ENCODE measurements at places on chromosomes 12 and 14.
A peak's percentile ranks its signal among the peaks of the same experiment; 100 is the strongest.

DNA sequence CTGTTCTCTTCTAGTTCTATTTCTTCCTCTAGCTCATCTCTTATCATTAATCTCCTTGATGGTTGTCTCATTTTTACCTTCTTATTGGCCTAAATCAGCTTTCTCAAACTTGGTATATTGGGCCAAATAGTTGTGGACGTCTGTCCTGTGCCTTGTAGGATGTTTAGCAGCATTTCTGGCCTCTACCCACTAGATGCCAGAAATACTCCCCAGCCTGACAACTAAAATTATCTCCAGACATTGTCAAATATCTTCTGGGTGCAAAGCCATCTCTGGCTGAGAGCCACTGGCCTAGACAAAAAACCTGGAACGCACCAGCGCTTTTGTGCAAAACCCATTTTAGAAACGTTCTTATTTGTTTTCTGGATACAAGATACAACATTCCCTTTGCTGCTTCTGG, 38.8 kb upstream of the LRRC10 start:
- no peak for DNase-seq

DNA sequence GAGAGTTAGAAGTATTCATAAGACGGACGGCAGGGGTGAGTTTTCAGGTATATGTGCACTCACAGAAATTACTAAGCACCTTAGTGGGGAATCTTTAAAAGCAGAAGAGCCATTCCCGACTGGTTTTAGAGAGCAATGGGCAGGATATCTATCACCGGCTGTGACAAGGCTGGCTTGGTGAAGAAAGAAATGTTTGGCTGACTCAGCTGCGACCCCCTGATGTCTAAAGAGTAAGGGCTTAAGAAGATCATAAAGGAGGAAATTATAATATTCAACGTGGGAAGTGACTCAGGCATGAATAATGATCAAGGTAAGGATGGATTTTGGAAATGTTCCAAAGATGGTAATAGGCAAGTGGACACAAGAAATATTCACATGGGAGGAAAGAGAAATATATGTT, 407.6 kb downstream of the TMEM132D start:
- DNase-seq, result no peak

GRCh38 chr12:129827866-129828384, 75.9 kb downstream of the TMEM132D start:
- DNase-seq, result no peak

- DNase-seq, result peak; percentile 53
Observed at GRCh38 chr14:73713206-73713802, 880 bp downstream of the PNMA1 start.

DNA sequence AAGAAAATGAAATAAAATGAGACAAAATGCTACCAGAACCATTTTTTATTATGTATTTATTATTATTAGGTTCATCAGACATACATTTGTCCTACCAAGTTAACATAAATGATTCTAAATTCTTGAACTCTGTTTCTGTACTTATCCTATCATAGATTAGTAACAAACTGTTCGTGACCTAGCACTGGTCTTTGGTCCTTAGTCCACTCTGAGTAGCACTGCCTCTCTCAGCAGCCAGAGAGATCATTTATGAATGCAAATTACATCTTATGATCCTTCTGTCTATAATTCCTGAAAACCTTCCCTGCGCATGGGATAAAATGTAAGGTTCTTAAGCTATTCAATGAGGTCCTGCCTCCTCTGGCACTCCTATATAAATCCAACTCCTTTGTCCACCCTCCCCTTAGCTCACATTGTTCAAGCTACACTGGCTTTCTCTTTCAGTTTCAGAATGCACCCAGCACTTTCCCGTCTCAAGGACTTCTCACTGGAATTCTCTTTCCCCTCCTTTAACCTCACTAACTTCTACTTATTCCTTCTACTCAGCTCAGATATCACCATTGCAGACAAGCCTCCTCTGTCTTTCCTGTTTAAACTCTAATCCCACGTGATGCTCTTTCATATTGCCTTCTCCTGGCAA, 17.1 kb downstream of the PDZRN4 start:
- peak; percentile 51 for DNase-seq

DNA sequence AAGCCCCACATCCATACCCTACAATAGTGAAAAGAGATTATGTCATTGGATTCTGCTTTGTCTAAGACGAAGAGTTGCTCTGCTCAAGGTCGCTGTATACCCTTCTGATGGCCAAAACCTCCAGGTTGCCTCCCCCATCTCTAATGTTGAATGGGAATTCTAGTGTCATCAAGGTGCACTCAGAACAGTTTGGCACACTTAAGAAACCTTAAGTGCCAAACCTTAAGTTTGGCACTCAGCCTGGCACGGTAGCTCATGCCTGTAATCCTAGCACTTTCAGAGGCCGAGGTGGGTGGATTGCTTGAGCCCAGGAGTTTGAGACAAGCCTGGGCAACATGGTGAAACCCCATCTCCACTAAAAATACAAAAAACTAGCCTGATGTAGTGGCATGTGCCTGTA, 1245.6 kb upstream of the SEL1L start:
- DNase-seq, result no peak

DNA sequence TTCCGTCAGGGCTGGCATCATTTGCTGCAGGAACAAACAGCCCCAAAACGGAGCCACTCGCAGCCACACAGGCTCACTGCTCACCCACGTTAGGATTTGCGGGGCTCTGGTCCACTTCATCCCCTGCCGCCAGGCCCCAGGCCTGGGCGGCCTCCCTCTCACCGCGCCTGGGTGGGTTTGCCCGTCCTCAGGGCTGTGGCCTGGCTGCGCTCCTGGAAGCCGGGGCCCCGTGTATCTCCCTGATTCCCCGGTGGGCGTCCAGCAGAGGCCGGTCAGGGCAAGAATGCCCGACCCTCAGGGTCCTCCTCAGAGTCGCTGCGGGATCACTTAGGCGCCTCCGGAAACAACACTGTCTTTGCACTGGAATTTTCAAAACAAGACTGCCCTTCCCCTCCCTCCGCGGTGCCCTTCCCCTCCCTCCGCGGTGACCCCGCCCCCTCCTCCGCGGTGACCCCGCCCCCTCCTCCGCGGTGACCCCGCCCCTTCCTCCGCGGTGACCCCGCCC, 15.7 kb upstream of the FBRSL1 start:
- DNase-seq, result no peak

DNA sequence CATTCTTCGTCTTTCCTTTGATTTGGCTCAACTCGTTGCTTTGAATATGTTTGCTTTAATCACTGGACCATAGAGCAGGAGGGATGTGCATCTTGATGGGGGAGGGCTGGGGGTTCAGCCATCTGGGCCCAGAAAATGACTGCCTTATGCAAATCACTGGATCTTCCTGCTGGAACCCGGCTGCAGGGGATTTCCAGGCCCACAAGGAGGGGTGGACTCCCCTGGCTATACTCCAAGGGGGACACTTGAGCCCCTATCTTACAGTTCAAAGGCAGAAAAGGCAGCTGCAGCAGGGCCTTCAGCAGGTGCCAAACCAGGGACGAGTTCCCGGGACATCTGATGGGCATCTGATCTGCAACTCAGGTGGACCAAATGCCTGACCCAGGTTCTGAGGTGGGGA, 122.5 kb downstream of the DICER1 start:
- DNase-seq, result no peak

GRCh38 chr12:122867691-122868461, 28.0 kb downstream of the VPS37B start:
- no peak for DNase-seq

DNA sequence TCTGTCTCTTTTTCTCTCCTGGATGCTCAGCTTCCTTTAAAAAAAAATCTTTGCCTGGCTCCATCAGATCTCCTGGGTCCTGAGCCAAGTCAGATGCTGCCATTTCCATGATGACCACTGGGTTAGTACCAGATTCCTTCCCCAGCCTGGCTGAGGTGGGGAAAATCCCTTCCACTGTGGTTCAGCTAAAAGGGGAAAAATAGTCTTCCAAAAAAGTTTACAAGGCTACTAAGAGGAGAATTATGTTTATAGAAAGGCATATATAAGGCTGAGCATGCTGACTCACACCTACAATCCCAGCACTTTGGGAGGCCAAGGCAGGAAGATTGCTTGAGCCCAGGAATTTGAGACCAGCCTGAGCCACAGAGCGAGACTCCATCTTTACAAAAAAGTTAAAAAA, 28.4 kb upstream of the GAS2L3 start:
- no peak for DNase-seq

- DNase-seq, result no peak
Observed at GRCh38 chr12:105455261-105455660, 124.8 kb downstream of the C12orf75 start.

DNA sequence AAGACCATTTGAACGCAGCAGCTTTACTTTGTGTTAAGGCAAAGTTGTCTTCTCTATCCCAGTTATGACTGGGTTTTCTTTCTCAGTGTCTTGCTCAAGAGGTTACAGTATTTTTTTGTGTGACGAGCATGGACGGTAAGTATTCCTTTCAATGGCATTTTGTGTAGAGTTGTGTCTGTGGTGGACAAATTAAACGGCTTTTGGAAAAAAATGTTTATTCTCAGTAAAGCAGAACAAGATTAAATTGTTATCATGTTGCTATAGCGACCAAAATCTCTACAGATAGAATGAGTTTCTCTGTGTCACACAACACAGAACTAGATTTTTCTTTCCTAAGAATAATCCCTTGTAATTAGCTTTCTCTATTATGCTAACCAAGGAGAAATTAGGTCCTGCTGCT, 417.1 kb downstream of the AEBP2 start:
- no peak for DNase-seq

GRCh38 chr14:55913324-55914025, 204.7 kb upstream of the PELI2 start:
- no peak for DNase-seq

DNA sequence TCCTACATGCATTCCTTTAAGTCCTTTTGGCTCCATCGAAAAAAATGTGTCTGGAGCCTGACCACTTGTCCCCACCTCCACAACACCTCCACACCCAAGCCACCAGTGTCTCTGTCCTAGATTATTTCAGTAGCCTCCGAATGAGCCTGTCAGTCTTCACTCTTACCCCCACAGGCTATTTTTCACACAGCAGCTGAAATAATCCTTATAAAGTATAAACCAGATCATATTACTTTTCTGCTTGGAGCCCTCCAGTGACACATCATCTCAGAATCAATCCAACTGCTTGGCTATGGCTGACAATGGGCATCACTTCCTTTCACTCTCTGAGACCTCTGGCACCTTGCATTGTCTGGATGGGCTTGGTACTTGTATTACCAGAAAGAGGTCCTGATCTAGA, 44.9 kb downstream of the BBS10 start:
- no peak for DNase-seq

GRCh38 chr14:87971010-87971409, 22.0 kb downstream of the GALC start:
- DNase-seq, result no peak
